ENCODE measurements at places on chromosomes 2 and 18.

GRCh38 chr2:40384233-40384632 lies 67.7 kb downstream of the SLC8A1 start:
- no peak for DNase-seq

DNA sequence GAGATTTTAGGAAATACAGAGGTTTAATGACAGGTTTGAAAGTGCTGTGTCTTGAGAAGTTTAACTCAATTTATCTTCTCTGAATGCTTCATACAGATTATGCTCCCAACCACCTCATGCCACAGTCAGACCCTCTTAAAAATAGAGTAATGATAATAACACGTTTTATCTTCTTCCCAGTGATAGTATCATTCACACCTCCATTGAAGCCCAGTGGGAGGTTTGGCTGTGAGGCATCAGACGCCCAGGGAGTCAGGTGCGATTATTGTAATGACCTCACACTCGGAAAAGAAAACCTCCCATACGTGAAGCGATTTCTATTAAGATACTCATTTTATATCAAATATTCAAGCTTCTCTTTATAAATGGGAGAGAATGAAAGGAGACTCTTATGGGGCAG lies 366.3 kb downstream of the SETBP1 start:
- no peak for DNase-seq

DNA sequence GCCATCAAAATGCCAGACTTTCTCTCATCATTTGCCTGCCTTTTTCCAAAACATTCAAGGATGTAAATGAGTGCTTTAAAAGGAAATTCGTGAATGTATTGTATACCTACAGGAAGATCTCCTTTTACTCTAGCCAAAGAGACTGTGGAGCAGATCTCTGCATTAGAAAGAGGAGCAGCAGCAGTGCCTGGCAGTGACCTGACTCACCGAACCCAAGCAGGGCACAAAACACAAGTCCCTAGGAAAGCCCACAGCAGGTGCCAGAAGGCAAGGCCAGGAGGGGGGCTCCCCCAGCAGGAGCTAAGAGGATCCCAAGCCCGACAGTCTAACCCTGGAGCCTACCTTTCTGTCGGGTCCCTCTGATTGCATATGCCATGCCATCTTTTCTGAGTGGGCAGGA lies 47.9 kb downstream of the L3MBTL4 start:
- no peak for DNase-seq

DNA sequence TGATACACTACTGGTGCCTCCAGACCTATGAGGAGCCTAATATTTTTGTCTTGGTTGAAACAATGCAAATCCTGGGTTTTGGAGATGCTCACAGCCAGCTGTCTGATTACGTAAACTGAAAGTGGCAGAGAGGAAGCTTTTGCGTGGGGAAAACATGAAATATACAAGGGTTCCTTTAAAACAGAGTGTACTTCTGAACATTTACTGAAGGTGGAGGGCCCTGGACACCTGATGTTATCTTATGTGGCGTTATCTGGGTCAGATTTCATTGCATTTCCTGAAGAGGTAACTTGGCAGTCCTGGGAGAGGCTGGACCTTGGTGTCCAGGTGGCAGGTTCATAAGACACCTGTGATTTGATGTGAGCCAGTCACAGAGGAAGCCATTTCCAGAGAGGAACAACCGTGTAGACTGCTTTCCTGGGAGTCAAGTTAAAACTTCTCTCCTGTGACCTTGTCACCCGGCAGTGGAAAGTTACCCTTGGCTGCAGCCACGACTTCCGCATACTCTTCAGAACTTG lies 105.0 kb downstream of the NEDD4L start:
- DNase-seq, result no peak

DNA sequence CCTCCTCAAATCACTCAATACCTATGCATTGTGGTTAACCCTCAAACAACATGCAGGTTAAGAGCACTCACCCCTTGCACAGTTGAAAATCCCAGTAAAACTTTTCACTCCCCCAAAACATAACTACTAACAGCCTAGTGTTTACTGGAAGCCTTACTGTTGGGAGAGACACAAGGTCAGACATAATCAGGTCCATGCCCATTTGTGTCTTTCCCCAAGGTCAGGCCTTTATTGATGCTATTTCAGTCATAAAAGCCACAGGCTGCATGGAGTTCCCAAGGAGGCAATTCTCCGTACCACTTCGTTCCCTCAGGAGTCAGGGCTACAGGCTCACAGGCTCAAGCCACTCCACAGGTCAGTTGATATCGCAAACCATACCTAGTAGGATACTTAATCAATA lies 180.2 kb downstream of the NCK2 start:
- no peak for DNase-seq

GRCh38 chr2:164474873-164475272 lies 146.4 kb downstream of the GRB14 start:
- no peak for DNase-seq

DNA sequence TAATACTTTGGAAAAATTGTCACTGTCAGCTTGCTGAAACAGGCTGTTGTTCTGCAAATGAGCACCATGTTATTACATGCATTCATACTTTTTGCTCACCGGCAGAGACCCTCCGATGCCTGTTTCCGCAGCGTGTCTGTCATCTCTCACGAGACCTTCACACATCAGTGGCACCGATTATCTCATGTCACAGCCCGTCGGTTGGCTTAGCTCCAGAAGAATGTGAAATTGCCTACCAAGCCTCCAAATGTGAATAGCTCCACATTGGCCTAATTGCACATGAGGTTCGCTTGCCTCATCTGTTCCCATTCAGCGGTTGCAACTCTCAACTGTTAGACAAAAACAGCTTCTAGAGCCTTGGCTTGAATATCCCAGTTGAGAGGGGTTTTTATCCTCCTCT lies 233.0 kb downstream of the ACTR3 start:
- DNase-seq, result no peak

DNA sequence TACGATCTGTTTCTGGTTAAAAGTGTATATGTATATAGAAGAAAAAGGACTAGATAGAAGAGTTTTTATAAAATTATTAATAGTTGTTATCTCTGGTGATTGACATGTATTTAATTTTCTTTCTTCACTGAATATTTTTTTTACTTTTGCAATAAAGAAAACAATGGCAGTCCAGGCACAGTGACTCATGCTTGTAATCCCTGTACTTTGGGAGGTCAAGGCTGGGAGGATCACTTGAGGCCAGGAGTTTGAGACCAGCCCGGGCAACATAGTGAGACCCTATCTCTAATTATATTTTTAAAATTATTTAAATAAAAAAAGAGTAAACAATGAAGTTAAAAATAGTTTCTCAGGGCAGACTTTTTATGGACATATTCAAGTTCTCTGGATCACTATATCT lies 114.7 kb downstream of the FAM117B start:
- DNase-seq, result no peak

DNA sequence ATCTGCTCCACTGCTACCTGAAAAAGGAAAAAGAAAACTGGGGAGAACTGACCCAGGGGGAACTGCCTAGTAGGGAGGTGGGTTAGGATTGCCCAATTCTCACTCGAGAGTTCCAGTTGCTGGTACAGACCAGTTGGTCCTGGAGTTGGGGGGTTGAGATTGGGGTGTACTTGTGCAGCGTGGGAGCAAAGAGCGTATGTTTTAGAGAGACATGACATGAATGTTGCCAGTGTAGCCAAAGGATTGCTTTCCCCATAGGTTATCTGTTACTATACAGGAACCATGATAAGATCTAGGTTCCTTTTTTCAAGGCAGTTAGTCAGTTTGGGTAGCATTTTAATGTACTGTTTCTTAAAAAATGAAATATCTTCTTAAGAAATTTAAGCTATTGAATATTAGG lies 68.6 kb downstream of the APLF start:
- DNase-seq, result no peak

- no peak for DNase-seq
Measured at GRCh38 chr2:69131983-69132675, 119.2 kb downstream of the ANTXR1 start.

GRCh38 chr18:33839452-33840211 lies 261.6 kb downstream of the ASXL3 start:
- DNase-seq, result peak; percentile 2

GRCh38 chr2:113164215-113164929 lies 9.4 kb upstream of the PSD4 start:
- DNase-seq, result no peak

GRCh38 chr2:1492711-1493430 lies 79.6 kb downstream of the TPO start:
- DNase-seq, result no peak

GRCh38 chr2:181376999-181377398 lies 80.2 kb upstream of the ITGA4 start:
- no peak for DNase-seq

DNA sequence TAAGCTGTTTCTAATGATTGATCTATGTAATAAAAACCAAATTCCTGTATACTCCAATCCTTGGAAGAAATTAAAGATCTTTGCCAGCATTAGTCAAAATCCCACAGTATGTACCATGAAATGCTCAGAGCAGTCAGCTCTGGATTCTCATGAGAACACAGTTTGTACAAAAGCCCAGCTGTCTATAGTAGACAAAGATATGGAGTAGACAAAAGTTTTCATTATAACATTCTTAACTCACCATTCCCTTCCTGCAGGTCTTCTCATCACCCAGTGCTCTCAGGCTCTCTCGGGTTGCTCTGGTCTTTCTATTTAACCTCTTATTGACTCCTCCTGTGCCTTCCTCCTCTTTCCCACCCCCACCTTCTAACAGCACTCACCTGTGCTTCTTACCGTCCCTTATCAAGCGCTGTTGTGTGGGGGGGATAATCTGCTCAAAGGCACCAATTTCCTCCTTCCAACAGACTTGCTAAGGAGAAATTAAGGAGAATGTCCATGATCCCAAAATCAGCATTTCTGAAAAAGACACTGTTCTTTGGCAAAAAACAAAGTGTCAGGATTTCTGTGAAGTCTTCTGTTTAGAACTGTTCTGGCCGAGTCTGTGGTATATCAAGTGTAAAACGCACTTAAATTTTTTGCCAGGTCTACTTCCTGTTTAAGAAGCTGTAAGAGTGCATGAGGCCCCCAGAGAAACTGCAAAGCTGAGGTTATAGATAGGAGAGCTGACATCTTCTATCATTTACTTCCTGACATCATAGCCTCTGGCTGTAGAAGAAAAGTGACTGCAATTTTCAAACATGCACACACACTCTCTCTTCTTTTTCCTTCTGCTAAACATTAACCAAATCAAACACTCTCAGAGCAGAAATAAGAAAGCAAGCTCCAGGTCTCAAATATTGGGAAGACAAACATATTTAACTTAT lies 144.1 kb downstream of the EVA1A start:
- DNase-seq, result no peak

DNA sequence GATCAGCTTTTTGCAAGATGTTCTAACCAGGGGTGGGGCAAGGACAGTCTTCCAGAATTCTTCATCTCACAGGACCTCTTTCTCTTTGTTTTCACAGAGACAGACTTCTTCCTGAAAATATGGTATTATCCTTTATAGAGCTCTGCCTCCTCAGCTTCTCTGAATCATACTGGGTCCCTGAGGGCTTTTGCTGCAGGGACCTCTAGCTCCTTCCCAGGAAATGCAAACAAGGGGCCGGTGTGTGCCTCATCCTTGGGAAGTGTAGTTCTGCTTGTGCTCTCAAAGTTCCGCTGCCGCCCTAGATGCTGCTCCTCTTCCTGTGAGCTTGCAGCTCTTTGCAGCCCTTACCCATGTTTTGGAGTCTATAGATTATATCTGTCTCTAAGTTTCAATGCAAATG lies 99.5 kb upstream of the NPAS2 start:
- DNase-seq, result no peak

DNA sequence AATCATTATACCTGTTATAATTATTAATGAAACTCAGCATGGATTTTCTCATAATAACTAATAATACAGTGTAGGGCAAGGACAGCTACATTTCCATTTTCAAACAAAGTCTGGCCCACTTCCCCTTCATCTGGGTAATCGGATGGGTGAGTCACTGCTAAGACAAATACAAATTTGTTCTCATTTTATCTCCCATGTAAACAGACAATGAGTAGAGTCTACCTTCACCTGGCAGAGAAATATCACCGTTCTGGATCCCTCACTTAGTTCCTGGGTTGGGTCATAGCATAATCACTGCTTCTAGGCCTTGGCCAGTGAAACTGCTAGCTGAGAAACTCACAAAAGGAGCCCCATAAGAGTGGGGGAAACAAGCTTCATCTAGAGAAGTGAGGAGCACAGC lies 9.2 kb downstream of the CNTNAP5 start:
- no peak for DNase-seq

- no peak for DNase-seq
Measured at GRCh38 chr2:54503192-54503591, 47.1 kb downstream of the SPTBN1 start.

DNA sequence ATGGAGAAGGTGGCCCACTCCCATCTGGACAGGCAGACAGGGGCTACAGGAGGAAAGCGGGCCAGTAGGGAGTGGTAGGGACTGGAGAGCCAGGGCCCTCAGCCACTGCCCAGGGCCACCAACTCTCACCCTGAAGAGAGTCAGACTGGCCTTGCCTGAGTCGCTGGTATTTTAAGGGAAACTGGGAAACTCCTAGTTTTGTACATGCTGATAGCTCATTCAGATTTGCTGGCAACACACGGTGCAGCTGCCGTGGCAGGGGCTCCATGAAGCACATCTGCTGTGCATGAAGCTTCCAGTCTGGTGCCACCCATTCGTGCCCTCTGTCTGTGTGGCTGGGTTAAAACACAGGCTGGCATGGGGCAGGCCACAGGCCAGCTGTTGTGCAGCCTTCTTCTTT lies 137.3 kb upstream of the GLI2 start:
- no peak for DNase-seq

GRCh38 chr2:120770176-120770575 lies 34.5 kb downstream of the GLI2 start:
- no peak for DNase-seq

DNA sequence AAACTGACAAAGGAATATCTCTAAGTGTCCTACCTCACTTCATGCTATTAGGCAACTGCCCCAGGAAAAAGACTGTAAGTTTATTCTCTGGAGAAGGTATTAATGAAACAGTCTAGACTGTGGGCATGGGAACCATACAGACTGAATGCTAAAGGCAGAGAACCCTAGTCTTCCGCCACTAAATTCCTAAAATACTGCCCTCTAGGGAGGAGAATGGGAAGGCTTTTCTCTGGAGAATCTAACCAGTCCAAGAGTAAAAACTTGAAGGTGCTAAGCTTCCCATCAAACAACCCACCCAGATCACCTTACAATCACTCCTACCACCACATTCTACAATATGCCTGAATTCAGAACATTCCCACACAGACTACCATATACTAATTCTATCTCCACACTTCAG lies 3.4 kb downstream of the SRBD1 start:
- no peak for DNase-seq

GRCh38 chr2:15425712-15426111 lies 135.4 kb downstream of the NBAS start:
- no peak for DNase-seq

DNA sequence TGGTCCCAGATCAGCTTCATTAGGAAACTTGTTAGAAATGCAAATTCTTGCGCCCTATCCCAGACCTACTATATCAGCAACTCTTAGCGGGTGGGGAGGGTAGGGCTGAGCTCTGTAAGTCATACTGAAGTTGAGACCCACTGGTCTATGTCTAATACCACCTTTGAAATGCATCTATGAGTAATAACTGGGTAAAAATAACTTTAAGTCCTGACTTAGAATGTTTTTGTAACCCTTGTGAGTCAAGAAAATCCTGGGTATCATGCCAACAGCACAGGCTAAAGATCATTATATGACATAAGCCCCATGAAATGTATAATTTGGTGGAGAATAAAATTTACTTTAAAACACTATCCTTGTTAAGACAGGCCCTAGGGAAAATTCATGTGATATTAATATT lies 41.4 kb downstream of the PRKD3 start:
- DNase-seq, result peak; percentile 82
